ENCODE measurements at places on chromosomes 2 and 18.

DNA sequence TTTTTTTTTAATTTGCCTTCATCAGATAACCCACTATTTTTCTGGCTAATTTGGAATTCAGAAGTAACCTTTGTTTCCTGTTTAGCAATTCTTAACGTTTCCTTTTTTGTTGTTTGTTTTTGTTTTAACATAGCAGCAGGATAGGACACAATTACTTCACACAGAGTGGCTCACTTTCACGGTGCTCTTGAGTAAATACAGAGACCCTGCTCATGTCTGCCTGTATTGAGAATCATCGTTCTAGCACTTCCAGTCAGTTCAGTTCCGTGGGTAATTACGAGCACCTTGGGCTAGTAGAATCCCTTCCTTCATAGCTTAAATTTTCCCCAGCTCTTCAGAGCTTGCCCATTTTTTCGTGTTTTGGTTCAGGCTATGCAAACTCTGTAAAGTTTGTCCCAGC lies 1225.4 kb upstream of the LRRTM1 start:
- DNase-seq, result no peak

GRCh38 chr2:231966886-231967285 lies 5.4 kb downstream of the DIS3L2 start:
- DNase-seq, result no peak

- DNase-seq, result no peak
Observed at GRCh38 chr2:112149866-112150435, 11.8 kb downstream of the FBLN7 start.

- DNase-seq, result no peak
Observed at GRCh38 chr2:197229509-197230443, 80.8 kb downstream of the ANKRD44 start.

- DNase-seq, result no peak
Observed at GRCh38 chr2:199875400-199875799, 24.4 kb upstream of the FTCDNL1 start.

GRCh38 chr2:161990741-161991140 lies 83.3 kb downstream of the DPP4 start:
- no peak for DNase-seq

DNA sequence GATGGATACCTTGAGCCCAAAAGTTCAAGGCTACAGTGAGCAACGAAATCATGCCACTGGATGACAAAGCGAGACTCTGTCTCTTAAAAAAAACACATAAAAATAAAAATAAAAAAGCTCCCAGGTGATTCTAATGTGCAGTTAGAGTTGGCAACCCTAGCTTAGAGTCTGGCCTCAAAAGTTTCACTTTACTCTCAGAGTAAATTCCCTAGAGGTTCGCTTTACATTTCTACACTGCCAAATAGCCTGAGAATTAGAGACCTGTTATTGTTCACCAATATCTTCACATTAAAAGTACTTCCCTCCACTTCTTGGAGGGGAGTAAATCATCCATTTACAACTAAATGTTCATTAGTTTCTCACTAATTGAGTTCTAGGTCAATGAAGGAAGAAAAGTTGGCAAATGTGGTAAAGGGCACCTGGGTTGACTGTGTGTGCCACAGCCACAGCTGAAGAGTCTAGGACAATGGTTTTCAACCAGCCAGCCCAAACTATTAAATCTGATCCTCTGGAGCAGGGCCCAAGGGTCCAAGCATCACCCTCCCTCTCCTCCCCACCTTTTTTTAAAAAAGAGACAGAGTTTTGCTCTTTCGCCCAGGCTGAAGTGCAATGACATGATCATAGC lies 15.2 kb upstream of the TMEM37 start:
- DNase-seq, result no peak

- DNase-seq, result no peak
Observed at GRCh38 chr18:73646196-73646595, 501.4 kb downstream of the FBXO15 start.

DNA sequence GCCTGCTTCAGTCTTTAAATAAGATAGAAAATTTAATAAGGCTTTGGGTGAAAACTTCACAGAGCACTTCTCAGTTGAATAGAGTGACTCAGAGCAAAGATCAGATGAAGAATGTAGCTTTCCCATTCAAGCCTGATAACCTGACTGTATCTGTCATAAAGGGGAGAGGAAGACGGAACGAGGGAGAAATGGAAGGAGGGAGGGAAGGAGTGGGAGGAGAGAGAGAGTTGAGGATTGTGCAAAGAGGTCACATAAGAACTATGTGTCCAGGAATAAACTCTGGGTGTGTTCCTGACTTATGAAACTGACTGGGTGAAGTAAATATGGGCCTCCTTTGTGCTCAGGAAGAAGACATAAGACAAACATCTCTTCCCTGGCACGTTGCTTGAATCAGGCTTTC lies 385.5 kb downstream of the LPIN1 start:
- DNase-seq, result no peak
